NCI-H345 (cell line): ENCODE measurements at places on chromosomes 1 and 21.

- DNase-seq: no peak
Observed at GRCh38 chr1:97004054-97004453, 282.5 kb downstream of the PTBP2 start.

- no peak for DNase-seq
Observed at GRCh38 chr1:68958958-68959357, 462.1 kb upstream of the DEPDC1 start.

- no peak for DNase-seq
Observed at GRCh38 chr1:246773213-246773641, 49.0 kb downstream of the SCCPDH start.

DNA sequence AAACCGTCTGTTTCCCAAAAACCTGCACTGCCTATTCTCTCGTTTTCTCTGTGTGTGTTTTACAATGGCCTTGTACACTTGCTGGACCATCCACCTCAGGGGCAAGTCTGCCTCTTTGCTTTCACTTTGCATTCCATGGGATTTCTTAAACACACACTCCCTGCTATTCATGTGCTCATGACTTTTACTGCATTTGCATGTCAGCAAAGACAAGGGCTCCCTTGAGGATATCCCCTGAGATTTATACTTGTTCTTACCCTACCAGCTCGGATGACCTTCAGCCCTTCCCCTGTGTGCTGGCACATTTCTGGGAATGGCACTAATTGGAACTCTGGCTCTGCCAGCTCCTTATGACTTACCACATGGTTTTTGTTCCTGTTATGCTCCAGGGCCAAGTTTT lies 386.9 kb downstream of the AMY1C start:
- no peak for DNase-seq

DNA sequence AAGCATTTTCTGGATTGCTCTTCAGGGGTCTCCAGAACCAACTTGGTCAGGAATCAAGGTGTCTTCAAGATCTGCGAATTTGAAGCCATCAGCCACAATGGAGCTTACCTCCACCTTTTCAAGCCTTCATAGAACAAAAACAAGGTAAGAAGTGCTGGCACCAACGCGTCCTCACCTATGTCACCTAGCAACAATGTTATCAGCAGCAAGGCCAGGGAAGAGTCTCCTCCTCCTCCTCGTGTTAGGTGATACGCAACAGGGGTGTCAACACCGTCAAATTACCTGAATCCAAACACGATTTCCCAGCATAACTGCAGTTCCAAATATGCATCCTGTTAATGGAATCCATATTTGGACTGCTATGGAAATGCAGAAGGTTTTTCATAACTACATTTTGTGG lies 4.1 kb upstream of the TIAM1 start:
- peak; percentile 10 for DNase-seq
